ENCODE measurements at places on chromosomes 2 and 18.

GRCh38 chr18:11324510-11324909, 175.1 kb upstream of the PIEZO2 start:
- DNase-seq: peak; percentile 66

DNA sequence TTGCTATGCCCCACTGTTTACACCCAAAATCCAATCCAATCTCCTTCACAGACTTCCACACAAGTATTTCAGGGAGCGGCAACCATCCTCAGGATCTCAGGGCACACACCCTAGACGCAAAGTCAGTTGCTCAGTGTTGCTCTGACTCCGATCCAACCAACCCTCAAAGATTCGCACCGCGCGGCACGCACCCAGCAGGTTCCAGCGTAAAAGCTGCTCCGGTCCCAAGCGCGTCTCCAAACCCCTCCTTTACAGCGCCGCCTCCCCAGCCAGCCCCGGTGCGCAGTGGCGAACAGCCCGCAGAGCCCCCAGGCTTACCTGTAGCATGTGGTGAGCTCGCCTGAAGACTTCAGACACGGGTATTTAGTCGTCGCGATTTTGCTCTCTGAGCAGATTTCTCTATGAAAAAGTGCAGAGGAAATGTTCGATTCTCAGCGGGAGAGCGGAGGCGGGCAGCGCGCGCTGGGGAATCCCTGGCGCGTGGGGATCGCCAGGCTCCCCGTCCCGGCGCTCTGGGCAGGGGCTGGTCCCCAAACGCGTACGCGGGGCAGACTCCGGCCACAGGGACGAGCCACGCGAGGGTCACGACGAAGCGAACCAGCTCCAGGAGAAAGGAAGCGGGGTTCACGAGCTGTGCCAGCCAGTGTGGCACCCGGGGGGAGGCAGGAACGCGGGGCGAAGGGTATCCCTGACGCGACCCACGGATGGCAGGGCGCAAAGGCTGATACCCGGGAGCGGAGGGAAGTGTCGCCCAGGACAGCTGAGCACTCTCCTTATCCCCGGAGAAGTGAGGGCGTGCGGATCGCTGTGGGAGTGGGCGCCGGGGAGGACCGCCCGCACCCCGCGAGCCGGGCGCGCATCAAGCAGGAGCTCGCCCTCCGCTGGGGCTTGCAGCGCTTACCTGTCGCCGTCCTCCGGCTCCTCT, 650 bp downstream of the CCBE1 start:
- peak; percentile 59 for DNase-seq

DNA sequence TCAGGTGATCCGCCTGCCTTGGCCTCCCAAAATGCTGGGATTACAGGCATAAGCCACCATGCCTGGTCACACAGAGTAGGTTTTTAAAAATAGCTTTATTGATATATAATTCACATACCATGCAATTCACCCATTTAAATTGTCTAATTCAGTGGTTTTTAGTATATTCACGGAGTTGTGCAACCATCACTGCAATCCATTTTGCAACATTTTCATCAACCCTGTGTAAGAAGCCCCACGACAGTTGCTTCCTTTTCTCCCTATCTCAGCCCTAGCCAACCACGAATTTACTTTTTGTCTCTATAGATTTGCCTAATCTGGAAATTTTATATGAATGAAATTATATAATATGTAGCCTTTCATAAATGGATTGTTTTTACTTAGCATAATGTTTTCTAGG, 266.4 kb downstream of the NAPG start:
- no peak for DNase-seq

- no peak for DNase-seq
These were observed 209.6 kb downstream of the SLC8A1 start for GRCh38 chr2:40242315-40242714.

- DNase-seq: no peak
These were observed 546.4 kb upstream of the SOX11 start for GRCh38 chr2:5145801-5146200.
